ENCODE measurements at places on chromosomes 13 and 19. TPM values are rescaled to one million over a fixed set of nuclear protein-coding genes. Genes with fewer than 3 reads are reported as not detected.

GRCh38 chr13:112728375-112729126, 38.7 kb downstream of the ATP11A start:
- no peak for DNase-seq

- DNase-seq, result peak; percentile 89
Observed at GRCh38 chr19:19538061-19538784, at the start of gene CILP2. TSS of gene CILP2 (plus strand) at chr19:19538265. CDS start at chr19:19538350, 85 bp downstream.

- no peak for DNase-seq
Observed at GRCh38 chr19:39126312-39127187, 964 bp downstream of the PAK4 start.

DNA sequence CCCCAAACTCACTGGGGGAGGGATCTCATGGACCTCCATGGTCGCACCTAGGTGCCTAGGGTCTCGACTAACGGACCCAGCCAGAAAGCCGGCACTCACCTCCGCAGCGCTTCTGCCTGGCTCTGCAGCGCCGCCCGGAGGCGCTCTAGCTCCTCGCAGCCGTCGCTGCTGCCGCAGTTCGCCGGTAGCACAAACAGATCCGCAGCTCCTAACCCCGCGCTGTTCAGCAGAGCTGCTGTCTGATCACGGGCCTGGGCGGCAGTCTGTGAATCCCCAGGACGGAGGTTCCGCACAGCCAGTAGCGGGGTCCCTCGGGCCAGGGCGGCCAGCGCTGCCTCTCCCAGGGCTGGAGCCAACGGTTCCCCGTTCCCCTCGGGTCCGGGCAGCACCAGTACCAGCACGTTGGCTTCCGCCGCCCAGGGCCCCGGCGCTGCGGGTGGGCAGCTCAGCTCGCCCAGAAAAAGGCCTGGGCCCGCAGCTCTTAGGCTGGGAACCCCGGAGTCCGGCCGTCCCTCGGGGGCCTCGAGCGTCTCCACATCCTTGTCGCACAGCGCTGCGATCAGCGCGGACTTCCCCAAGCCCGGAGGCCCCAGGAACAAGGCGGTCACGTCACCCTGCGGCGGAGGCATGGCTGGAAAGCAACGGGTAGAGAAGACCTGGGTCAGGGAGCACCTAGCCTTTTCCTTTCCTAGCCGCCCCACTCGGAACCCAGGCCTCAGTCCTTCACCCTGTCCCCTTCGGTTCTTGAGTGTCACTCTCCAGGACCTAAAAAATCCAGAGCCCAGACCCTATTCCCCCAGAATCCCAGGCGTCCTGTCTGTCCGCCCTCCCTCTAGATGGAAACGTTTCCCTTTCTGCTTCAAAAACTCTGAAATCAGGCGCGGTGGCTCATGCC, 977 bp downstream of the IRGQ start:
- peak; percentile 89 for DNase-seq

GRCh38 chr13:113425941-113426590, 27.2 kb downstream of the ADPRHL1 start:
- no peak for DNase-seq

- peak; percentile 46 for DNase-seq
Observed at GRCh38 chr13:31200637-31200971, 829 bp downstream of the B3GLCT start.

DNA sequence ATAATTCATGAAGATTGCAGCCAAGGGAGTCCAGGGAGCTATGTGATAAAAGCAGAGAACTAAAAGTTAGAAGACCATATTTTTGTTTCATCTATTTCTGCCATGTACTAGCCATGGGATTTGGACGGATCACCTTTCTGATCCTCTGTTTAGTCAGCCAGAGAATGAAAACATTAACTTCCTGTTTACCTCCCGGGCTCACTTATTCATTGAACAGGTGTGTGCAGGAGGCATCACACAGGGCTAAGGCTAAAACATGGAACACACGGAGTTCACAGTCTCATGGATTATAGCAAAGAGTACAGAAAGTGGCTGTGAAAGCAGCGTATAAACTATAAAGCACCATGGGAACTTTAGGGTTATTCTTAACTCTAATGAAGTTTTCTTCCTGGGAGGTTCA, 96.8 kb downstream of the GPR12 start:
- no peak for DNase-seq

DNA sequence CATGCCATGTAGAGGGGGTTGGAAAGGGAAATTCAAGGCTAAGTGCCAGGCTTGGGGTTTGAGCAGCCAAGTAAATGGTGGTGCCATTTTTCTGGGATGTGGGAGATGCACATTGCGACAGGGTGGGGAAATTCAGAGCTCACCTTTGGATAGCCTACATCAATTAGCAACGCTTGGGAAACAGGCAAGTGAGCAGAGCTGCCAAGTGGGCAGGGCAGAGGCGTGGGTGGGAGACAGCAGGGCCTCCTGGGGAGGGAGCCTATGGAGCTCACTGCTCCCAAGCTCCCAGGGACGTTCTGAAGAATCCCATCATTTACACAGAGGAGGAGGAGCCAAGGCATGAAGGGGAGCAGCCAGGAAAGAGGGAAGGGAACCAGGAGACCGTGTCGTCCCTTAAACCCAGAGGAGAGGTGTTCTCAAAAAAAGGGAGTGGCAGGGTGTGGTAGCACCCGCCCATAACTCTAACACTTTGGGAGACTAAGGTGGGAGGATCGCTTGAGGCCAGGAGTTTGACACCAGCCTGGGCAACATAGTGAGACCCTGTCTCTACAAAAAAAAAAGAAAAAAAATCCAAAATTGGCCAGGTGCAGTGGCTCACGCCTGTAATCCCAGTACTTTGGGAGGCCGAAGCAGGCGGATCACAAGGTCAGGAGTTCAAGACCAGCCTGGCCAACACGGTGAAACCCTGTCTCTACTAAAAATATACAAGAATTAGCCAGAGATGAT, 11.5 kb upstream of the CCNE1 start:
- no peak for DNase-seq

- DNase-seq, result peak; percentile 8
Observed at GRCh38 chr13:71634182-71634581, 232.8 kb downstream of the DACH1 start.

- DNase-seq, result peak; percentile 75
Observed at GRCh38 chr19:17243830-17244617, 1.7 kb downstream of the NR2F6 start.

- DNase-seq, result no peak
Observed at GRCh38 chr13:53703371-53704080, 674.9 kb downstream of the OLFM4 start.

- DNase-seq, result peak; percentile 53
Observed at GRCh38 chr13:74550039-74550438, 415.8 kb upstream of the KLF12 start.

- DNase-seq, result no peak
Observed at GRCh38 chr13:108711386-108711785, 82.0 kb downstream of the MYO16 start.

DNA sequence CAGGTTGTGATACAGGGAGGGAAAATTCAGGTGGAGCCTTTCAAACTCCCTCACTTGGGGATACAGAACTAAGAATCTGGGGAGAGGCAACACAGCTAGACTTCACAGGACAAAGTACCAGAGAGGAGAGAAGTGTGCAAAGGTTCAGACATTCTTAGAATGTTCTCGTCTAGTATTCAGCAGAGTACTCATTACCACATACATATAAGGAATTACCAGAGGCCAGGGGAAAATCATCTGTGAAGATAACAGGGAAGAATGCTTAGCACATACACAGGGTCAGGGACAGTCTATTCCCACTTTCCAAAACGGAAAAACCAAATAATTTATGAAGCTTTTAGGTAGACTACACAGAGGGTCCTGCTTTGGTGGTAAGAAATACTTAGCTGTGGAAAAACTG, 58.1 kb downstream of the TRPC4 start:
- DNase-seq, result no peak

KLHL26 gene
- total RNA-seq, result 11.2 TPM

ACER1 gene
- total RNA-seq, result not detected

PBX4 gene
- 1.5 TPM for total RNA-seq

TEX101 gene
- total RNA-seq, result not detected

ZNF69 gene
- 60.4 TPM for total RNA-seq

ZNF700 gene
- total RNA-seq, result 9.3 TPM

TINCR gene
- total RNA-seq, result 0.97 TPM
